ENCODE measurements at places on chromosomes 3 and 15. TPM values are rescaled to one million over a fixed set of nuclear protein-coding genes. Genes with fewer than 3 reads are reported as not detected.

DNA sequence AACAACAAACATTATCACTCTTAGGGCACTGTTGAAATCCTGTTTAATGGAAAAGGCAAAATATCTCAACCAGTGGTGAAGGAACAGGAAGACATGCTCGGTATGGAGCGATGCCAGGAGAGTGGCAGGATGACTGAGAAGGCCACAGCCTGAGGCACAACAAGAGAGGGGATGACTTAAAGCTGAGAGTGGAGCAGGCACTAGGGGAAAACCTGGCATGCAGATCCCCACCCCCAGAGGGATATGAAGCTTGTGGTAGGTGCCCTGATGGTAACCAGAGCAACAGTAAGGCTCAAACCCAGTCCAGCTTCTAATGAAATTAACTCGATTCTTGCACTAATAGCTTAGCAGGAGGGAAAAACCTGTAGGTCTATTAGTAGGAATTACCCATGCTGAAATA, 40.4 kb downstream of the LYSMD4 start:
- no peak for DNase-seq

- no peak for DNase-seq
Measured at GRCh38 chr3:112671930-112672715, 31.2 kb upstream of the CCDC80 start.

DNA sequence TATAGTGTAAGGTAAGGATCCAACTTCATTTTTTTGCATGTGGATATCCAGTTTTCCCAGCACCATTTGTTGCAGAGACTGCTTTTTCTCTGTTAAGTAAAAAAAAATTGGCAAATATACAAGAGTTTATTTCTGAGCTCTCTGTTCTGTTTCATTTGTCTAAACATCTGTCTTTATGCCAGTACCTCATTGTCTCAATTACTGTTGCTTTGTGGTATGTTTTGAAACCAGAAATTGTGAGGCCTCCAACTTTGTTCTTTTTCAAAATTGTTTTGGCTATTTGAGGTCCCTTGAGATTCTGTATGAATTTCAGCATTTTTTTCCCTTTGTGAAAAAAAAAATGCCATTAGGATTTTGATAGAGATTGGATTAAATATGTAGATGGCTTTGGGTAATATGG, 150.5 kb downstream of the MINAR1 start:
- DNase-seq: no peak

- DNase-seq: no peak
Measured at GRCh38 chr3:36032180-36033047, 347.9 kb upstream of the STAC start.

- no peak for DNase-seq
Measured at GRCh38 chr3:85851071-85851470, 892.3 kb downstream of the CADM2 start.

DNA sequence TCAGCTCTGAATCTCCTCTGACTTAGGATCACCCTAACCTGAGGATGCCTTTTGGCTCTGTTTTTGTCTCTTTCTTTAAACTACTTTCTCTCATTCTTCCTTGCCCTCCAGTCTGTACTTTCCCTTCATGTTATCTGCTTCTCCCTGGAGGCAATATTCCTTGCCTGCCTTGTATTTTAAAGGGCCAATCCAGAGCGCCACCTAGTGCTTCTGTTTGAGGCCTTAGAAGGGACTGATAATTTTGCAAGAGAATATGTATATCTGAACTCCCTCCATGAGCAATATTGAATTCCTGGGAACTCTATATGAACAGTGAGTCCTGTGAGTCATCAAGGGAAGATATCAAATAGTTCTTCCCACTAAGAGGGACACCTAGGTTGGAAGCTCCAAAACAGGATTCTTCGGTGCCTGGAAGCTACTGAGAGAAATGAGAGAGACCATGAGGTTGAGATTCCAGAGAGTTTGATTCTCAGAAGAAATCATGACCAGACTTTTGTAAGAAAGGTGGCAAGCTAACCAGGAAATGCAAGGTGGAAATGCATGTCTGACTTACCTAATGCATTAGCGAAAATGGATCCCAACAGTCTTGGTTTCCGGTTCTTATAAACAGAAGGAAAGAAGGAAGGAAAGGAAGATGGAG, 203.8 kb upstream of the CD96 start:
- peak; percentile 69 for DNase-seq

- no peak for DNase-seq
Measured at GRCh38 chr3:188951734-188952133, 220.0 kb upstream of the TPRG1 start.

DNA sequence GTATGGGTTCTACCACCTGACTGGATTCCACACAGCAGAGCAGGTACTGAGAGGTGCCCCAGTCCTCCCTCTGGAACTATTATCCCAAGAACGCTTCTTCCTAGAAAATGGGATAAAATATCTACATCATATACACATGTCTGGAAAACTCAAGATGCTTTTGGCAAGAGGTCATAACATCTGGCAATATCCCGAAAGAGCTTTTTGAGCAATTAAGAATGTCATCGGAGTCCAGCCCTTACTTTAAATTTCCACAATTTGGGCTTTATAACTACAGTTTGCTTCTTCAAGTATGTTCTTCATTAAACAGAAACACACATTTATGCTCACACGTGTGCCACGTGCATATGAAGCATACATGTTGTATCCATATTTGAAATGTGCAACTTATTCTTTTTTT, 365.9 kb upstream of the THBS1 start:
- DNase-seq: no peak

GRCh38 chr3:47652142-47652541, 73.5 kb upstream of the CSPG5 start:
- no peak for DNase-seq

DNA sequence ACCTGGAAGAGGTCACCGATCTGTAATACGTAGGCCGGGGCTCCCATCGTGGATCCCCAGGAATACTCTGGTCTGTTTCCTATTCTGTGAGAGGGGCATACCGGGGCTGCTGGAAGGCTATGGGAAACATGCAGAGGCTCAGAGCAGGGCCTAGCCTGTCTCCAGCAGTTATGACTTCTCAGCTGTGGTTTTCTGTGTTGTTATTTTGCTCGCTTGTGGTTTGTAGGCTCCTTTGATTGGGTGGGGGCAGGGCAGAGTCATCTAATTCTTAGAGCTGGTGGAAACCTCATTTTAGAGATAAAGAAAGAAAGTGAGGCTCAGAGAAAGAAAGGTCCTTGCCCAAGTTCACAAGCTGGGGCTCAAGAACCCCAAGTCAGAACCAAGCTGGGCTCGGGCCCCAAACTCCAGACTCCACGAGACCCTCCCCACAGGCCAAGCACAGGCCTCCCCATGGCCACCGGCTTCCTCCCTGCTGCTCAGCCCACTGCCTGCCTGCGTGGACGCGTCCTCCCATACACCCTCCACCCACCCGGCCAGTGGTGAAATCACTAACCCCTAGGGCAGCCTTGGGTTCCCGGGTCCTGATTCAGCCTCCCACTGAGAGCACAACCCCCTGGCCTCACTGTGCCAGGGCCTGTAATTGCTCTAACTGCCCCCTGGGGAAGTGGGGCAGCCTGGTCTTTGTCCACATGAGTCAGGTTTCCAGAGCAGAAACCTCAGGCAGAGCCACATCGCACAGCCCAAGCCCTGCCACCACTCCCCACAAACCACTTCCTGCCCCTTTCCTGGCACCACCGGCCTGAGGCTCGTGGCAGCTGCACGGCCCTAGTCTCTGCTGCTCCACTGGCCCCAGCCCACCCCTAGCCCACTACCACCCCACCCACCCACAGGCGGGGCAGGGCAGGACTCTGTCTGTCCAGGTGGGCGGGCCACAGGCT, 270.8 kb downstream of the UACA start:
- no peak for DNase-seq

DNA sequence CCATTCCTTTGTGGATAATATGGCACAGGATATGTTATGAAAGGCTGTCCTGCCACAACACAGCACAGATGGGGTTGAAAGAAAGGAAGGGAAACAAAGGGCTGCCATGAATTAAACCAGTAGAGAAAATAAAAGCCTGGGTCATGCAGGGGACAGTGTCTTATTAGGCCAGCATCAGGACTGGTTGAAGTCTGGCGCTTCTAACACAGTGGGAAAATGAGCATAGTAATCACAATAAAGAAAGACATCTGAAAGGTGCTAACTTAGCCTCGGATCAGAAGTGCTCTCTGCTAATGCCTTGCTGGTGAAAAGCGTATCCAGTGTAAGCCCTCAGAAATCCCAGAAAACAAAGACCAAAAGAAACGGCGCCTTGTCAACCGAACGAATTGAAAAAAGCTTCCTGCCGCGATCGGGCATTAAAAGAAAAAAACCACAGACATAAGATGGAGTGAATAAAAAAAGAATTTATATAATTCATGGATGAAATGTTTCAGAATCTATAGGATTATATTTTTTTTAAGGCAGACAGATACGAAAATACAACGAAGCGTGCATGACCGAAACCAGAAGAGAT, 566 bp upstream of the MKRN3 start:
- no peak for DNase-seq

- no peak for DNase-seq
Measured at GRCh38 chr15:97520689-97521088, 439.8 kb upstream of the ARRDC4 start.

DNA sequence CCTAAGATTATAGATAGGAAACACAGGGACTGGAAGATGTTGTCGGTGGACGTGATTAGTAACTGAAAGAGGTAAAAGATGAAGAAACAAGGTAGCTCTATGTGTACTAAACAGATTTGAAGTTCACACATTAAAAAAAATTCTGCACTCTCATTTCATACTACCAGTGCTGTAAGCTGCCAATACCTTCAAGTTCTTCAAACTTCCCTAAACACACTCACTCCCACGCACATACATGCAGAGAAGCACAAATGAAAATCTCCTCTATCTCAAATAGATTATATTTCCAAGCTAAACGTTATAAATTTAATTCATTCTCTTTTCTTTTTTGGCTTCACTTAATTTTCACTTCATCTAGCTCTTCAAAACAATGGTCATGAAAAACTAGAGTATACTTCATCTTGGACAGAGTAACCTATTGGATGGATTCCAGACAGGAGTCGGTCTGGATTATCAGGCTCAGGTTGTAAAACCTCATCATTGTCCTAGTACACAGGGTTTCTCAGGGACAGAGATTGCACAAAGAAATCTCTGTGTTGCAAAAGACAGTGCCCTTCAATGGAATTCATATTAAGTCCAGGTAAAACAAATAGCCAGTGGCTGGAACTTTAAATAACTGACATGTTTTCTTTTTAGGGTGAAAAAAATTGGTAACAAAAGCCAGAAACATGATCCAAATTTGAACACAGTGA, 408.1 kb upstream of the ZNF385D start:
- DNase-seq: no peak

DNA sequence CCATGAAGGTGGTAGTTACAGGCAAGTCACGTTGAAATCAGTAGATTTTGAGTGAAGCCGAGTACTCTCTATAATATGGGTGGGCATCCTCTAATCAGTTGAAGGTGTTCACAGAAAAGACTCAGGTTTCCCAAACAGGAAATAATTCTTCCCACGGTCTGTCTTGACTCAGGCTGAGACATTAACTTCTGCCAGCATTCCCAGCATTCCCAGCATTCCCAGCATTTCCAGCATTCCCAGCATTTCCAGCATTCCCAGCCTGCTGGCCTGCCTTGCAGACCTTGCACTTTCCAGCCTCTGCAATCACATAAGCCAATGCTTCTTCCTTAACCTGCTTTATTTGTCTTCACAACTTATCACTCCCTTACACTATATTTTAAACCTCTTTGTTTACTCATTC, 542.3 kb upstream of the ROBO2 start:
- DNase-seq: no peak

DNA sequence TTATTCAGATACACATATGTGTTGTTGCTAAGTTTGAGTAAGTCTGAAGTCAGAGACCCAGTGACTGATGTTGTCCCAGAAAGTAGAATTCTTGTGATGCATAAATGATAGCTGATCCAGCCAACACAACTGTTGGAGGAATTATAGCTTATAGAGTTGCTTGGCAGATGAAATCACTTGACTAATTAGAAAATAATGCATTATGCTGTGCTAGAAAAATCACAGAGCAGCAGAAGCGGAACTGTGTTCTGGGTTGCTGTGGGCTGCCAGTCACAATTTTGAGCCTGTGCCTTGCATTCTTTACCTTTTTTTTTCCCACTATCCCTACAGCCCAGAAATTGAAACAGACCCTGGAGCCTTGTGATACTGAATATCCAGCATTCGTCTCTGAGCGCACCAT, 90.0 kb upstream of the LRTM1 start:
- DNase-seq: no peak

GRCh38 chr15:75591655-75592364, 12.7 kb upstream of the PTPN9 start:
- DNase-seq: no peak

DNA sequence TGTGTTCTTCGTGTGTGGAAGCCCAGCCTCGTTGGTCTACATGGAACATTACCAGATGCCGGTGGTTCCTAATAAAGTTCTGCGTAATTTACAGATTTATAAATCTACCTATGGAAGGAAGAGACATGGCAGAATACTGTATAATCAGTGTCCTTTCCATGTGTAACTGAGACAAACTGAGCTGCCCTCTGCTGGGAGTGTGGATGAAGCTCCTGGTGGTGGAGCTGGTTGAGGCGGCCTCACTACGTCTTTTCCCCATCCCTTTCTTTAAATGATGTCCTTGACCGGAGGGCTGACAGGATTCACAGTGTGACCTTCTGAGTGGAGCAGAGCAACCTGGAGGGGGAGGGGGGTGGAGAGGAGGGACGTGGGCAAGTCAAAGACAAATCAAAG, 267.0 kb upstream of the CHRM5 start:
- no peak for DNase-seq

- no peak for DNase-seq
Measured at GRCh38 chr15:62394079-62394478, 229.0 kb upstream of the C2CD4B start.

DNA sequence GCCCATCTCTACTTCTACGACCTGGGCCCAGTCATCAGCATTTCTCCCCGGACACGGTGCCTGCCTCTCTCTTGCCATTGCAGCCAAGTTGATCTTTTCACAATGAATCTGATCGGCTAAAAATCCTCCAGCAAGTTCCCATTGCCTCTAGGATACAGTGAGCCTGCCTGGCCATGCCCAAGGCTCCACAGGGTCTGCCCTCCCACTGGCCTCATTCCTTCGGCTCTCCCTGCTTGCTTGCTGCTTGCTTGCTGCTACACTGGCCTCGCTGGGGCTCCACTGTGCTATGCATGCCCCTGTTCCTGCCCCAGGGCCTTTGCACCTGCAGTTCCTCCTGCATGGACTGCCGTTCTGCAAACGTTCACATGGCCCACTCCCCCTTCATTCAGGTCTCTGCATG, 2.0 kb downstream of the ABTB1 start:
- peak; percentile 9 for DNase-seq

DNA sequence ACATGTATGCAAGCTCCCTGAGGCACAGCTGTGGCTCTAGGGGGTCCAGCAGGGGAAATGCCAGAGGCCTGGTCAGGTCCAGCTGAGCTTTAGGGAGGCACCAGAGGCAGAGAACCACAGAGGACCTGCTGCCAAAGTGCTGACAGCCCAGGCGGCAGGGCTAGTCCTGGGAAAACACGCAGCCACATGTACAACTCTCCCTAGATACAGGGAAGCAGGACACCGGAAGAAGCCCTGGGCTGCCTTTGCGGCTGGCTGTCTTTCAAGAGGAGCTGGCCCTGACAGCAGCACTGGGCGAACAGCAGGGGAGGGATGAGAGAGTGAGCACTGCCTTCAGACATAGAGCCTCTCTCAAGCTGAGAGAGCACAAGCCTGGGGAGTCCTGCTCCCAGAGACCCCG, 40.7 kb downstream of the RFT1 start:
- no peak for DNase-seq

GRCh38 chr3:71724584-71725270, 475 bp downstream of the EIF4E3 start:
- peak; percentile 38 for DNase-seq

RPL4 gene
- total RNA-seq: 1,719 TPM

ZNF660 gene
- total RNA-seq: 4.9 TPM

CLDN16 gene
- total RNA-seq: 0.18 TPM

C2CD4B gene
- total RNA-seq: 2.4 TPM

LRRC28 gene
- total RNA-seq: 14.9 TPM

MAP6D1 gene
- total RNA-seq: 1.2 TPM

ISLR2 gene
- total RNA-seq: 2.2 TPM

NR1I2 gene
- 0.12 TPM for total RNA-seq
